ENCODE measurements at places on chromosomes 6 and 20. TPM values are rescaled to one million over a fixed set of nuclear protein-coding genes. Genes with fewer than 3 reads are reported as not detected.

- DNase-seq = no peak
Measured at GRCh38 chr6:43762410-43762768, 7.6 kb upstream of the VEGFA start.

- DNase-seq = peak; percentile 88
Measured at GRCh38 chr6:41689171-41690008, 46.0 kb downstream of the TFEB start.

- DNase-seq = no peak
Measured at GRCh38 chr6:112683106-112683505, 336.0 kb downstream of the RFPL4B start.

DNA sequence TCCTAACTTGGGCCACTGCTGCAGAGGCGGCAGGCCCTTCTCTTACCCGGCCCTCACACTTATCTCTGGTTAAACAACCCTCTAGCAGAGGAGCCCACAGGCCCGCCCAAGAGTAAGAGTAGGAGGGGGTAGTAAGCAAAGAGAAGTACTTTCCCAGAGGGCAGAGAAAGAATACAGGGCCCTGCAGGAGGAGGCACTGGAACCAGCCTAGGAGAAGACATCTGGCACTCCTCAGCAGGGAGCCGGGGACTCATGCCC lies 10.1 kb downstream of the MTCH1 start:
- DNase-seq = no peak

DNA sequence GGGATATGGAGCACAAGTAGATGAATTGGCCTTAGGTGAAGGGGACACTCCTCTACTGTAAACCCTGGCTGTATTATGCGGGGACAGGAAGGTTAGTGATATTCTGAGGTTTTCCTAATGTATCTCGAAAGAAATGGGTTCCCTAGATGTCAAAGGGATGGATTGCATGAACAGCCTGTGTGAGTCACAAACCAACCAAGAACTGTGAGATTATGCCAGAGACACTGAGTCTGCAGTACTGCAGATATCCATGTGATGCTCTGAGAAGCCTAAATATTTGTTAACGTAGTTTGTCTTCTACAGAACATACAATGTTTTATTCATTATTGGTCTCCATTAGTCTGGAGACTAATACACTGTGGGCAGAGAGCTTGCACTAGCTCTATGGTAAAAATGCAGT lies 182.2 kb downstream of the AKAP7 start:
- peak; percentile 47 for DNase-seq

GRCh38 chr6:106770081-106770480 lies 140.7 kb downstream of the QRSL1 start:
- no peak for DNase-seq

DNA sequence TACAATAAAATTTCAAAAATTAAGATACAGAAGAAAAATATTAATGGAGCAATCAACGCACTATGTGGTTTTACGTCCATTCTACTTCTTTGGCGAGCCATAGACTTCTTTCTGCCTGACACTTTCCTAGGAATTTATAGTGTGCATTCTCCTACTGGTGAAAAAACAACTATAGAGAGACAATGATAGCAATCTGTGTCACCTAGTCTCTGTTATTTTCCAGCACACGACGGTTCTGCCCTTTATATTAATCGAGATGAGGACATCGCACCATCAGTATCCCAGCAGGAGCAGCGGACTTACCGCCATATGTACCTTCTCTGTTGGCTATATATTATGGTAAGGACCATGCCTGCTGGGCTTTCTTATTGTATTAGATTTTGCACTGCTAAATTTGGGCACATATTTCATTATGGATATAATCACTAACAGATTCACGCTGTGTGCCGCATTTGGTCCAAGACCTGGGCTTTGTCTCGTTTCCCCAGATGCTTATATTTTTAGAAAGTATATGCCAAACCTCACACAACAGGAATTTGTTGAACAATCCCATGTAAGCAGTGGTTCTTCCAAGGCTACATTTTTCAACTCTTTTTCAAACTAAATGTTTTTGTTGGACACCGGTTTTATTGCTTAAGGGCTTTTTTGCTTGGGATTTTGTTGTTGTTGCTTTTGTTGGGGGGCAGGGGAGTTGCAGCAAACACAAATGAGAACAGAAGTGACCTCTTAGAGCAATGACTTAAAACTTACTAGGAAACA lies 166.4 kb downstream of the ADAT2 start:
- DNase-seq = peak; percentile 73

GRCh38 chr6:83633609-83634008 lies 75.3 kb downstream of the SNAP91 start:
- no peak for DNase-seq

- DNase-seq = no peak
Measured at GRCh38 chr20:10781526-10781925, 107.7 kb upstream of the JAG1 start.

- DNase-seq = peak; percentile 5
Measured at GRCh38 chr6:157222201-157222981, 100.9 kb downstream of the TMEM242 start.

GRM1 gene
- total RNA-seq = under 0.01 TPM

RIPOR2 gene
- total RNA-seq = 2.1 TPM

RNF114 gene
- total RNA-seq = 78.5 TPM

PDYN gene
- total RNA-seq = not detected

All from osteoblast (primary cell).